A549 treated with DMSO at 1 μM for 4 hours (cell line): ENCODE measurements at places on chromosomes 4 and X. TPM values are rescaled to one million over a fixed set of nuclear protein-coding genes. Genes with fewer than 3 reads are reported as not detected.

The TMSB15C gene
- 0.09 to 0.31 TPM (median 0.16 TPM) in 4 of 5 replicates, not detected in the other for total RNA-seq

The PRAF2 gene
- total RNA-seq: 38.4 to 47.1 TPM (median 41.9 TPM) in 5 replicates

The ADAMTS3 gene
- total RNA-seq: 0.02 TPM in 1 of 5 replicates, not detected in the others

The SERTM2 gene
- total RNA-seq: not detected in 5 replicates

The CYSLTR1 gene
- not detected in 5 replicates for total RNA-seq

The AFP gene
- total RNA-seq: 1.7 to 2.6 TPM (median 1.9 TPM) in 5 replicates

The YIPF7 gene
- not detected in 5 replicates for total RNA-seq

The KIT gene
- not detected in 5 replicates for total RNA-seq
